ENCODE measurements at places on chromosomes 6 and 20.

- no peak for DNase-seq
These were observed 35.2 kb downstream of the ADGB start for GRCh38 chr6:146634022-146634421.

DNA sequence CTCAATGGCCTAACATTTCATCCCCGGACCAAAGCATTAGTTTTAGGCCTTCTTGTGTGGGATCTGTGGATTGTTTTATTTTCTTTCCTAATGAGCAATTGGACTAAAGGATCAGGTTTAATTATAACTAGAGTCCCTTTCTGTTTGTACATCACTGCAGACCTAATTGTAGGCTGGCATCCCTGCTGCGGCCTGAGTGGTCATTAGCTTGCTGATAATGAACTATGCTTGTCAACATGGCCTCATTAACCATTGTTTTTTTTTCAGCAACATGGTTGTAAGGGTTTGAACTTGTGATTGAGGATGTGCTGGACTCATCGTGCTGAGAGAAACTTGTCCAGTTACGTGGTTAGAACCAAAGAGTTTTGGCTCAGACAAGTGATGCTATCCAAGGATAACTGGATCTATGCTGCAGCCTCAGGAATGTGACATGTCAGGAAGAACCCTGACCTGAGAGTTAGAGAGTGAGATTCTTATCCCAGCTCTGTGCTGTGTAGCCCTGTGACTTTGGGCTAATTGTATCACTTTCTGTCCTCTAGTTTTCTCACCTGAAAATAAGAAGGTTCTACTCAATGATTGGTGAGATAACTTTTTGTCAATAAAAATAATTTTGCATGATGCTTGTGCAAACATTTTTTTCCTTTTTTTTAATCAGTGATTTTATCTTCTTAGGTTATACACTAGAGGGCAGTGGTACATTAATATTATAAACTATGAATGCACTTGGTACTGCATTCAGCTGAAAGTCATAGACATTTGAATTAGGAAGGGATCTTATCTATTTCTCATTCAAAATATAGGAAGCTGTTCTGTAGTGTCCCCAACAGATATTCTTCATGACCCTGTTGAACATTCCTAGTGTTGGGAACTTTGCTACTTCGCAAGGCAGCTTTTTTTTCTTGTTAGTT is 140.9 kb downstream of the RNF144B start:
- DNase-seq, result no peak

GRCh38 chr6:168217216-168217879 is 102.2 kb downstream of the DACT2 start:
- DNase-seq, result no peak

DNA sequence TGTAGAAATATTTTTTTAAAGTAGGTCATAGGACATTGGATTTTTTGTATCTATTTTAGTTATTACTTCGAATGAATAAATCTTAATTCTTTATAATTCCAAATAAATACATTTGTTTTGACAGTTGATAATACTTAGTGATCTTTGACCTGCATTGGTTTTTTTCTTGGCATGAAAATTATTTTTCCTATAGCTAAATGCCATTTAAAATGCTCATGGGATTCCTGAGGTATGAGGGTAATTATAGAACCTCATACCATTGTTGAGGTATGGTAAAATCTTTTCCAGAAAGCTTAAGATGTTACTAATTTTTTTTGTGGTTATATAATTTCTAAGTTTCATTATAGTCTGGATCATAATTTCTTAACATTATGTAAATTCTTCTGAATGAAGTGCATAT is 8.3 kb downstream of the PM20D2 start:
- no peak for DNase-seq

- DNase-seq, result peak; percentile 82
These were observed 15.3 kb upstream of the MMP9 start for GRCh38 chr20:45993197-45993951.

All from ureter (tissue), 1 donor.